Right lung (tissue), 10 donors: ENCODE measurements at places on chromosomes 6 and 20.

DNA sequence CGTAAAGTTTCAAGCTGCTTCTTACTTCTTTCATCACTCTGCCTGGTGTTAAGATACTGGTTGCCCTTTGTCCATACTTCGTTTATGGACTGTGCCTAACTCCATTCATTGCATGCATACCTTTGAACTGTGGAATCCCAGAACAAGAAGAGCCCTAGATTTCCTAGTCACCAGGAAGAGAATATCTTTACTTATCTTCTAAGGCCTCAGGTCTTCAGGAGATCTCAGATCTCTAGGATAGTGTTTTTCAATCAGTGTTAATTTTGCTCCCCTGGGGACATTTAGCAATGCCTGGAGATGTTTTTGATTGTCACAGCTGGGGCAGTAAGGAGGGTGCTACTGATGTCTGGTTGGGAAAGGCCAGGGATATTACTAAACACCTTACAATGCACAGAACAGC, 35.5 kb upstream of the GJA1 start:
- DNase-seq: no peak

- DNase-seq: no peak
These were observed 69.5 kb upstream of the SULF2 start for GRCh38 chr20:47854687-47855212.

GRCh38 chr20:1644101-1644962, 13.2 kb downstream of the SIRPG start:
- DNase-seq: no peak

DNA sequence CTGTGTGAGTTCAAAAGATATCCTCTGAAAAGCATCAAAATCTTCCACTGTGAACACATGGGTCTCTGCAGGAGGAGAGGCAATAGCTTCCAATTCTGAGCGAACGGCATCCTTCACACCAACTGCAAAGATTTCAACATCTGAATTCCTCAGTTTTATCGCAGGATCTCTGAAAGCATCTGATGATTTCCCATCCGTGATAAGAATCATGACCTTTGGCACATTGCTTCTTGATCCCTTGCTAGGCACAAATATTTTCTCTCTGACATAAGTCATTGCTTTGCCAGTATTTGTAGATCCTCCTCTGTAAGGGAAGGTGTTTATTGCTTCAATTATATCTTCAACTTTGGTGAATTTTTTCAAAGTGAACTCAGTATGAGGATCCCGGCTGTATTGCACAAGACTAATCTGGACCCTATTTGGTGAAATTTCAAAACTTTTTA, 22.7 kb downstream of the COL12A1 start:
- no peak for DNase-seq

DNA sequence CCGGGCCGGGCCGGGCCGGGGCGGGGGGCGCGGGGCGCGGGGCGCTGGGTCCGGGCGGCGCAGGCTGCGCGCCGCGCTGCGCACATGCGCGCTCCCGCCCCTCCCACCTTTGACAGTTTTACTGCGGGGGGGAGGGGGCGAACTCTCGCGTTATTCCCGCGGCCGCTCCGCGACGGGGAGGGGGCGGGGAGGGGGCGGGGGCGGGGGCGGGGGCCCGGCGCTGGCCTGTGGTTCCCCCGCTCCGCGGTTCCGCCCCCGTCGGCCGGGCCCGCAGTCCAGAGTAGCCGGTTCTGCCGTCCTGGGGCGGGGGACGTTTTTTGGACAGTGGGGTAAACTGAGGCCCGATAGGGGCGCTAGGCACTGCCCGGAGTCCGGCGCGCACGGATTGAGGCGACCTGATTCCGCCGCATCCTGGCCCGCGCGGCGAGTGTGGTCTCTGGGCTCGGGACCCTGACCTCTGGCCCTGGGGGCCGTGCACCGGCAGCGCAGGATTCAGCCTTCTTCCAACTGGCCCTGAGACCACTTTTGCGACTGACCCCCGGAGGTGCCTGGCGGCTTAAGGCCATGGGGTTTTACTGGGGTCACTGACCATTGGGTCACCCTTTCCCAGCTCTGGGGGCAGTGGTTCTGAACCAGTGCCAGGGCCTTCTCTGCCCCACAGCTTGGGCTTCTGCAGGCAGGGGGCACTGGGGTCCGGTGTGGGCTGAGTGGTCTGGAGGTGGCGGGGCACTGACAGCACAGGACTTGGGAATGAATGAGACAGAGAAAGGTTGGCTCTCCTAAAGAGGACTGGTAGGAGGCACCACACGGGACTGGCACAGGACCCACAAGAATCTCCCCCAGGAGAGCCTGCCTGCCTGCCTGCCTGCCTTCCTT, at the start of gene ZNF512B:
Gene ZNF512B, minus strand, starts transcription at position 93 of the 876 bp plus-strand sequence. CDS start 1,980 bp downstream, outside the sequence.
- no peak for DNase-seq

DNA sequence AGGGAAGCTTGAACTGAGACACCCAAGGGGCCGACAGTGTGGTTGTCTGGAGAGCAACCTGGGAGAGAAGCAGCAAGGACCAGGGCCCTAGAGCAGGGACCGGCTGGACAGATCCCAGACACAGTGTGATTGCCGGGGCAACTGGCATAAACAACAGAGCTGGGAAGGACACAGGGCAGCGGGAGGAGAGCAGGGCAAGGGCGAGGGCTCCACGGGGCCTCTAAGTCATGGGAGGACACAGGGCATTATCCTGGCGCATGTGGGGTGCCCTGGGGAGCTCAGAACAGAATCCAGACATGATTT, 31.1 kb upstream of the CCR6 start:
- no peak for DNase-seq

DNA sequence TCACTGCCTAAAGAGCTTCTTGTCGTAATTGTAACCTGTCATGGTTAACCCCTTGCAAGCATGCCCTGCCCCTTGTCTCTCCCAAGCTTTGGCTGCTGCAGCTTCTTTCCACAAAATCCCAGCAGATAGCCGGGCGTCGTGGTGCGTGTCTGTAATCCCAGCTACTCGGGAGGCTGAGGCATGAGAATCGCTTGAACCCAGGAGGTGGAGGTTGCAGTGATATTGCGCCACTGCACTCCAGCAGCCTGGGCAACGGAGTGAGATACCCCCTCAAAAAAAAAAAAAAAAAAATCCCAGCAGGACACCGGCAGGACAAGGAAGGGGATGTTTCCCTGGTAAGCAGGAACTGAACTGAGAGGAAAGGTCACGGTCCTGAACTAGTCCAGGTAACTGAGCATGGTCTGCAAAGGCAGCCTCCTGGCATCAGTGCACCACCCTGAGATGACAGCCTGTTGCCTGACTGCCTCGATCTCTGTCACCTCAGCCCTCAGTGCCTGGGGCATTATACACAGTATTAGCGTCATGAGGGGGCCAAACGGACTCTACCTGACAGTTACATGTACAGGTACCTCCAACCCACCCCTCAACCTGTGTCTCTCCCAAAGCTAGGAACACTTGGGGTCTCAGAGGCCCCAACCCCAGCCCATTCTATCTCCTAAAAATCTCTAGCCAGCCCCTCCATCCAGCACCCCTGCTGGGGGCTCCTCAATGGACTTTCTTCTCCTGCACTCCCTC, 1.8 kb downstream of the LZTS3 start:
- no peak for DNase-seq

DNA sequence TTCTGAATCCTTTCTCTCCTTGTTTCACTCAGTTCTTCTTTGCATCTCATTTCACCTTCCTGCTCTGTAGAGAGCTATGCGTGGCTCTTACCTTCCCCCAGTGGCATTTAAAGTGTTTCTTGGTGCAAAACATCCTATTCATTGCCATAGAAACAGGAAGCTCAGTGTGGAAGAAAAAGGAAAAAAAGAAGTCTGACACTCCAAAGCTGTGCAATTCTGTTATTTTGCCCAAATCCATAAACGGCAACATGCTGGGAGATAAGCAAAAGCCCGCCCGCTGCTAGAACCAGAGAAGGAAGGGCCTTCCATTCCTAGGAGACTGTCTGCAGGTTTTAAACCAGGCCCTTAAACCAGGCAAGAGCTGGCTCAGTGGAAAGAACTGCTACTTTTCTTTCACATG, 247.1 kb downstream of the HIVEP2 start:
- DNase-seq: no peak

- DNase-seq: peak; percentile 77
These were observed 40.8 kb downstream of the IYD start for GRCh38 chr6:150409576-150410066.

GRCh38 chr20:17304774-17305173, 77.9 kb downstream of the PCSK2 start:
- DNase-seq: no peak

DNA sequence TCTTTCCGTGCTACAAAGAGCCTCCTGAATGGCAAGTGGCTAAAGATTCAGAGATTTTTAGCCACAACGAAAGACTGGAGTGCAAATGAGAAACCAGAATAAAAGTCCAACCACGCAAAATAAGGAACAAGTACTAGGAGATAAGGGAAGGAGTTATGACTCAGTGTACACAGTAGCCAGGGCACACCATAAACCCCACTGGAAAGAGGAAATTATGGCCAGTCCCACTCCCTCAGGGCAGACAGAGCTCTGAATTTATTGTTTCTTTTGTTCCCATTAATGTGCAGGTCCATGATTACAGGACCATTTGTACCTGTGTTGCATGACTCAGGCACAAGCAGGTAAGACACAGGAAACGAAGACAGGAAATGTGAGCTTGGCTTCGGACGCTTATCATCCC, 150.3 kb upstream of the PREP start:
- no peak for DNase-seq

- DNase-seq: no peak
These were observed 86.0 kb downstream of the MYB start for GRCh38 chr6:135267085-135267484.

GRCh38 chr6:81666481-81666880, 86.0 kb downstream of the TENT5A start:
- DNase-seq: no peak

- no peak for DNase-seq
These were observed 46.6 kb downstream of the PRSS35 start for GRCh38 chr6:83558975-83559374.

DNA sequence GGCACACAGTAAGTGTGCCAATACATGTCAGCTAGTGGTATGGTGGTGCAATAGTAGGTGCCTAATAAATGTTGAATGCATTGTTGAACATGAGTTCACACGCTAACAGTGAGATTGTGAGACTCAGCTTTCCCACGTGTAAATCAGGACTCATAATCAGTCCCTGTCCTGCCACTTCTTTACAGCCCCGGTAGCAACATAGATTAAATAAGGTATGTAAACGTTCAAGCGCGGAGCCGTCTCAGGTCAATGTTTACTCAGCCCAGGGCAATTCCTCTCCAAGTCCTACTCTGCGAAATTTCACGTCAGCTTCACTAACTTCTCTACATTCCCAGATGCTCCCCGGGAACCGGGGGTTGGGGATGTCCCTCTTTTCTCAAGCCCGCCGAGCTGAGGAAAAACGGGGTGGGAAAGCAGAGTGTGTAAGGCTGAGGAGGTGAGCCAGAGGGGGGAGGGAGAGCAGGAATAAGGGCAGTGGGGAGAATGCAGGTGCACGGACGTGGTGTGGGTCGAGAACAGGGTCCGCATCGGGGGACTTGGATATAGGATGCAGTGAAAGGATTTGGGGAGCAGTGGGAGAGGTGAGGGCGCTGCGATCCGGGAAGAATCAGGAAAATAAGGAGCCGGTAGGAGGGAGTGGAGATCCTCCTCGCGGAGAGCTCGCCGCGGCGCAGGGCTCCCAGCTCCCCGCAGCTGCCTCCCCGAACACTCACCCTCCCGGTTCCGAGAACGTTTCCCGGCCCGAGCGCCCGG, 544 bp upstream of the TP53INP2 start:
- peak; percentile 30 for DNase-seq

GRCh38 chr6:34917626-34918285, 28.7 kb downstream of the ANKS1A start:
- no peak for DNase-seq

GRCh38 chr6:88547768-88548167, 381.6 kb upstream of the CNR1 start:
- no peak for DNase-seq

- DNase-seq: no peak
These were observed 46.4 kb upstream of the PMEPA1 start for GRCh38 chr20:57756213-57756612.
